NCI-H526 (cell line): ENCODE measurements at places on chromosomes 12 and 14.

DNA sequence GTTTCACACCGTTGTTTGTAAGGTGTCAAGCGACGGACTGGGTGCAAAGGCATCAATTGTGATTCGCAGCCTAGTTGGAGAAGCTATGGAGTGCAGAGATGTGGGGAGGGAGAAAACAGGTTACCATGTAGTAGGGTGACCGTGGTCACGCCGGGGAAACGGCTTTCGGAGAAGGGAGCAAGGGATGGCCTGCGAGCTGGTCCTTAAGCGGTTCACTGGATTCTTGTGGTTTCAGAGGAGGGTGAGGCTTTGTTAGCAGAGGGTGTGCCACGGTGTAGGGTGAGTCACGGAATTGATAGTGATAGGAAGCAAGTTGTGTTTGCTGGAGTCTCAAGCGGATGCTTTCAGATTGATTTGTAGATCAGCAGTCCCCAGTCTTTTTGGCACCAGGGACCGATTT, 2.3 kb downstream of the PIWIL1 start:
- DNase-seq: no peak

DNA sequence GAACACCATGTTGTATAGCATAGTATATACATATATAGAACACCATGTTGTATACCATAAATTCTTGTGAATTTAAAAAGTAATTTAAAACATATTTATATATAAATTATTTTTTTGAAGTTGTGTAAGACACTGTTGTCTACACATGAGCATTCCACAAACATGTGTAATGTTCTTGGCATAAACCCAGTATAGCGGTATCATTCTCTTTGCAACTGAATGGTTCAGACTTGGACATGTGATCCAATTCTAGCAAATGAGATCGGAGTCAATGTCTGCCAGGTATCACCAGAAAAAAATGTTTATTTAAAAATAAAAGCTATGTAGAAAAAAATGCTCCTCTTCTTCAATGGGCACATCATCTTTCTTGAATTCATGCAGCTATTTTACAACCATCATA, 33.9 kb downstream of the CEP290 start:
- no peak for DNase-seq

DNA sequence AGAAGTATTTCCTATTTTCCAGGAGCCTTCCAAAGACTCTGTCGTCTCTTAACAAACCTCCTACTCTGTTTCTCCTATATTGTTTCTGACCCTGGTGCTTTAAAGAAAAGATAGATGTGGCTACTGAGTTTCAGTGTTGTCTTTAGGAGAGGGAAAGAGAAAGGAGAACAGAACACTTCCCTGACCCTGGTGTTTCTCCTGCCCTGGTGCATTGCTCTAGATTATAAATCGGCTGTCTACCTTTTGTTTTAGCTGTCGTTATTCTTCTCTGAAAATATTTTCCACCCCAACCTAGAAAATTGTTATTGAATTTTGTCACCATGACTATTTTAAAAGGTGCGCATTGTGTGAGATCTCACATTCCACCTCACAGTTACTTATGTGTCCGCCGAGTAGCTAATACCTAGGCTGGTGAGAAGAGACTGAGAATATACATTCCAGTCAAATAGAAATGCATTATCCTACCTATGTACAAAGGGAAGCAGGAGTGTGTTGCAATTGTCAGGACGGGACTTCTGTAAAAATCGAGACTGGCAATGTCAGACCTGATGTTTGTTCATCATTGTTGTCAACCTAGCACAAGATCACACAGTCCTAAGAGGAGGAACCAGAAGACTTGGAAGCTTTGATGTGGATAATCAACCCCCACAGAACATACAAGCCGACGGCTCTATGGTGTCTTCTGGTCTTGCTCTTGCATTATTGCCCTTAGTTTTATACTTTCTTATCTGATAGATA, 108.7 kb upstream of the SLC38A4 start:
- no peak for DNase-seq

DNA sequence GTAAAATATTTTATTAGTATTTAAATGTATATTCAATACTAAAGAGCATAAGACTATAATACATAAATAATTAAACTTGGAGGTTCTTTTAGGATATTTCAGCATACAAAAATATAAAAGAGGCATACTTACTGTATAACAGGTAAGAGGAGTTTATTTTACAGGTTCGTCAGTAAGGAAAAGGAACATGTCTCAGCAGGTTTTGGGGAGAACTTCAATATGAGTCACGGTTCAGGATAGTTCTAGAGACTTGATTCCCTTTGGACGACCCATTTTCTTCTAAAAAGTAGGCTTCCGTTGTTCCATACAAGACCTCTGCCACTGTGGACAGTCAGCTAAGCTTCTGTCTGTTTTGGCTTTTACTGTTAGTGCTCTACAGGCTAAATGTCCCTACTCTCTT, 181.1 kb downstream of the ALX1 start:
- no peak for DNase-seq

- DNase-seq: no peak
Measured at GRCh38 chr14:85575617-85575898, 45.6 kb downstream of the FLRT2 start.

DNA sequence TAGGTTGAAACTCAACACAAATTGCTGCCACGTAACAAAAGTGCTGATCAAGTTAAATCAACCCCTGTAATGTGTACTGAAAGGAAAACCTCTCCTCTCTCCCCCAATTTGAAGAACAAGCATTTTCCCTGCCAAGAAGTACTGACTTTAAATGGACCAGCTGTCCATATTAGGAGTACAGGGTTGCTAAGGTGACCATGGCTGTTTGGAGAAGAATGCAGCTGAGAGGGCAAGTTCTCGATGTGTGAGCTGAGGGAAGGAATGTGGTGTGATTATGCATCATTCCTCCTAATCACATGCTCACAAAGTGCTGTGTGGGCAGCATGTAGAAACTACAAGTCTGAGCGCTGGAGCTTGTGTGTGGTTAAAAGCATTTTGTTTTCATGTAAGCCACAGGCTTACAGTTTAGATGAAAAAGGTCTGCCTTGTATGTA, 50.9 kb upstream of the CCT2 start:
- no peak for DNase-seq

DNA sequence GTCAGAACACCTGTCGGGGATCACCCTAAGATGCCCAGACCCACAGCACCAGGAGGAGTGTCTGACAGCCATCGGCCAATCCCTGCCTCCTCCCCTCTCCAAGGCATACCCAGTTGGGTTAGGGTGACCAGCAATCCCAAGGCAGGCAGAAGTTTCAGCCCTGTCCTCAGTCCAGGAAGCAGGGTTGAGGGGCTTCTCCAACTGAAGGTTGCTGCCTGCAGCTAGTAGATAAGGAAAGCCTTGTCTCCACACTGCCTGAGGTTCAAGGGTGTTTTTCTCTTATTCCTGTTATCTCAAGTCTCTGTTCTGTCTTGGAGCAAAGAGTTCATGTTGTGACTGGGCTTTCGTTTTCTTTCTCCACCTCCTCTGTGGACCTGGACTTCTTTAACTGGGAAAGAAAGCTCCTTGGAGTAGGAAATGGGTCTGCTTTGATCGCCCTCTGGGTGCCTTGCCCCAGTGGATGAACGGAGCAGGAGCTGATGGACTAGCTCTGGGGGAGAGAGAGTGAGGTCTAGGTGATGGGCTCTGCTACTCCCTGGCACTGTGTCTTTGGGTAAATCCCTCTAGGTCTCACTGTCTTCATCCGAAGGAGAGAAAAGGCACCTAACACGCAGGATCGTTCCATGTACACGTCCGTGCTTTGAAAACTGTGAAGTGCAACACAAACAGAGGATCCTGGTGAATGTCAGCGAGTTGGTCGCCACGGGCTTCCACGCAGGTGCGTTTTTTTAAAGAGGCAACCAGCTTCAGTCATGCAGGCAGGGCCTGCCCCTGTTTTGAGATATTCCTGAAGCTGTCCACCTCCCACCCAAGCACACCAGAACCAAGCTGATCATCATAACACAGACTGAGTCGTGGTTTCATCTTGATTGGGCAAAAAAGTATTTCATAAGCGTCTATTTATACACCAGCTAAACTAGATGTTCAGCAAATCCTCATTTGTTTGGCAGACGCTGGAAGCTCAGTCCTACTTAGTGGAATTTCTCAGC, 52.5 kb upstream of the FOXN3 start:
- no peak for DNase-seq

DNA sequence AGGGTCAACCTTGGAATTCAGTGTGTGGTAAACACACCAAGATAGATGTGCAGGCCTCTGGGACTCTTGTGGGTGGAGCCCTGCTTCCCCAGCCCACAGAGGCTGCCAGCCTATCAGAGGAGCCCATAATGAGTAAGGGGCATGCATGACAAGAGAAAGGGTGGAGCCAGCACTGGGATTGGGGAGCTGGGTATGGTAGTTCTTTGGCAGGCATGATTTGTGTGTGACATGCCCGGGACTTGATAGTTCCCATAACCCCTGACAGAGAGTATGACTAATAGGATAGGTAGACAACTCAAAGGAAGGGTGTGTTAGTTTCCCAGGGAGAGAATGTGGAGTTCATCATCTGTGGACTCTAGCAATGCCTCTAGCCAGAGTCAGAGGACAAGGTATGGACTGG, 143.0 kb downstream of the EMP1 start:
- no peak for DNase-seq

DNA sequence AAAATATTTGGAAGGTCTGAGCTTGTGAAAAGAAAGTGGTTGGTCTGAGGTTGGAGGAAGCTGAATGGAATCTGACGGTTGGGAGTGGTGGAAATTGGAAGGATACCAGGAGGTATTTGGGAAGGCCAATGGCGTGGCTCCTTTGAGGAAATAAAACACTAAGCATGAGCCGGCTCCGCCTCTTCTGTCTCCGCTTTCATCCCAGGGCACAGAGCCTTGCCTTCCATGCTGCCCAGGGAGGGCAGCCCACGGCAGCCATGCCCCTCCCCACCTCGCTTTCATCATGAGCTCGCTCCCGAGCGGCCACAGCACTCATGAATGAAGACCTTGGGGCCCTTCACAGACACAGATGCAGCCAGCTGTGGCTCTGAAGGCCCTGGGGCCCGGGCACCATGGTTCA, 36.2 kb downstream of the HSP90AA1 start:
- no peak for DNase-seq

- peak; percentile 22 for DNase-seq
Measured at GRCh38 chr14:23910101-23910875, 43.3 kb upstream of the DHRS4 start.

DNA sequence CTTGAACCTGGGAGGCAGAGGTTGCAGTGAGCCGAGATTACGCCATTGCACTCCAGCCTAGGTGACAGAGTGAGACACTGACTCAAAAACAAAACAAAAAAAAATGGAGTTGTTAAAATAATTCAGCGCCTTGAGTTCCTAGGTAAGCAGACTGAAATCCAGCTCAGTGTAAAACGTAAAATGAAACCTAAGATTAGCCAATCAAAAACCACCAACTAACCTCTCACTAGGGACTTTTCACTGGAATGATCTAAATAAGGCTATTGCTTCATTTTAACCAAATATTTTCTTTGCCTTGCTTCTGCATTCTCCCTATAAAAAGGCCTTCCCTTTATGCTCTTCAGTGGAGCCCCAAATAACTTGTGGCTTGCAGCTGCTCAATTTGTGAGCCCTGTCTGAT, 91.6 kb upstream of the HIF1A start:
- no peak for DNase-seq

GRCh38 chr12:124551268-124552144, 15.9 kb downstream of the NCOR2 start:
- DNase-seq: peak; percentile 82

- no peak for DNase-seq
Measured at GRCh38 chr14:24194873-24195185, 412 bp downstream of the TM9SF1 start.

DNA sequence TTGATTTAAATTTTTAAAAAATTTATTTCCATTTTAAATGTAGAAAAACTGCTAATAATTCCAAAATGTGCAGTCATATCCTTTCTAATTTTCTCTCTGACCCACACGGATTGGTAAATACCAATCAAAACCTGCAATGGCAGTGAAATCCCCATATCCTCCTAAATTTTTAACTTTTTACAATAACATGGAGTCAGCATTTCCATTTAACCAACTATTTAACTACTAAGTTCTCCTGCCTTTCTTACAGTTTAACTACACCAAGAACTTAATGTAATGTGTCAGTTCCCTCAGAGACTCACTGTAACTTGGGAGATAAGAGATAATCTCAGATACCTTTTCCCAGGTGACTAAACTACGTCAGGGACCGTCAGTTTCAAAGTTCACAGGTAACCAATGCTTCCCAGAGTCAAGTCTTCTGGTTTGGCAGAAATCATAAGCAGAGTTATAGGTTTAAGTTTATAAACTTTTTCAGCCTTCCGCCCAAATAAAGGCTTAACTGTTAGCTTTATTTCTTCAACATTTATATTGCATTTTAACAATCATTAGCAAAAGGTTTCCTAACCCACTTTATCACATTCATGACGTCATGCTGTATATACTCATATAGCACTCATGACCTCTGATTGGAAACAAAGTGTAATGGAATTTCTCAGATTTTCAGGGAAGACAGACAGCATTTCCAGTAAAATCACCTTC, 7.6 kb downstream of the KRAS start:
- no peak for DNase-seq

- DNase-seq: no peak
Measured at GRCh38 chr14:35998303-35998702, 172.2 kb downstream of the BRMS1L start.

- DNase-seq: no peak
Measured at GRCh38 chr14:51302295-51303030, 62.4 kb downstream of the TMX1 start.

DNA sequence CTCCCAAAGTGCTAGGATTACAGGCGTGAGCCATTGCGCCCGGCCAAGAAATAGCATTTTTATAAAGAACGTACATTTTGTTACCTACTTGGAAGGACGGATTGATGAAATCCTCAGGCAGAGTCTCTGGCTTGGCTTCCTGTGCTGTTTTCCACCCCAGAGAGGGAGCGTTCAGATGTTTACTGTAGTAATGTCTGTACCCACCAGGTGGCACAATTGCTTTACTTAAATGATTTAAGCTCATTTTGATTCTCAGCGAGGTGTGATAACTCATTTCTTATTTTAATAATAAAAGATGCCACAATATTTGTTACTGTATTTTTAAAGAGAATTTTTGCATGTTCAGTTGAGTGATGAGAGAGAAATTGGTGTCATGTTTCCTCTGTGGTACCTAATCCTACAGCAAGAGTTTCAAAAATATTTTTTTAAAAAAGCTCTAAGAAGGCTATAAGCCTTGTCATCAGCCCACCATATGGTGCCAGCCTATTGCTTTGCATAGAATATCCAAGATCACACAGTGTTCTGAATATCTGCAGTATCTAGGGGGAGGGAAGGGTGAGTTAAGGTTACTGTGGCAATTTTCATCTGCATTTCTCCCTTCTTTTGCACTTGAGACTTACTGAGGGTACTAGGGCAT, 82.6 kb upstream of the TRAF3 start:
- peak; percentile 89 for DNase-seq

- DNase-seq: no peak
Measured at GRCh38 chr12:1666215-1666614, 24.7 kb upstream of the ADIPOR2 start.

DNA sequence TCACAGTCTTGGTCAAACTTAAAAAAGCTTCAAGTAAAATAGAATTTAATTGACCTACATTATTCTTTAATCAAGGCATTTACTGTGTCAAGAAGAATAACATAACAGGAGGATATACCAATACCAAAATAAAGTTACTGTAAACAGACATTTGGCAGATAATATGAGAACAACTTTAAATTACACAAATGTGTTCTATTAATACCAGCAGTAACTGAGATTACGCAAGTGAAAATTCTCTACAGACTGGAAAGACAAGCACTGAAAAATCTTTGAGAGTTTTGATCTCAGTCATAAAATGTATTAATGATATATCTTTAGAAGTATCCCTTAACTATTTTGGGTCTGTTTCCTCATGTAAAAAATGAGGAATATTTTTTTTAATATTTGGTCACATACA, 169.2 kb upstream of the SOX5 start:
- no peak for DNase-seq

- no peak for DNase-seq
Measured at GRCh38 chr14:23481979-23482822, 12.7 kb downstream of the NGDN start.

GRCh38 chr12:109592905-109593272, 19.3 kb downstream of the MVK start:
- DNase-seq: no peak
